Adrenal gland (tissue), 19 donors: ENCODE measurements at places on chromosomes 4 and X.

DNA sequence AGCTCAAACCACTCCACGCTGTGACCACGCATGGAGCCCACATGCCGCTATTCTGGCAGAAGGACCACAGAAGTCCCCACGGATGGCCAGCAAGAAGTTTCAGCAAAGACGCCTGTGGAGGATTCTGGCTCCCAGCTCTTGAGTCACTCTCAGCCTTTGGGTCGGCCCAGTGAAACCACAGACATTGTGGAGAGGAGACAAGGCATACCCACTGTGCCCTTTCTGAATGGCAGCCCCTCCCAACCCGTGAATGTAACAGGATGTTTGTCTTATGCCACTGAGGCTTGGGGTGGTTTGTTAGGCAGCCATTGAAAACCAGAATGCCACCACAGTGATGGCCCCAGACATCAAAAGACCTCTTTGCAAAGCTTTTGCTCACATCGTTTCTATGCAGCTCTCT lies 42.7 kb downstream of the ABLIM2 start:
- no peak for DNase-seq

- no peak for DNase-seq
Observed at GRCh38 chr4:149095001-149095400, 652.8 kb upstream of the NR3C2 start.

GRCh38 chr4:100190643-100191600 lies 654 bp upstream of the DDIT4L start:
- DNase-seq, result no peak

- DNase-seq, result no peak
Observed at GRCh38 chr4:107066621-107067020, 30.5 kb upstream of the DKK2 start.

- DNase-seq, result no peak
Observed at GRCh38 chrX:71604141-71604540, 14.2 kb downstream of the CXCR3 start.

GRCh38 chr4:165700855-165701254 lies 172.2 kb upstream of the TLL1 start:
- DNase-seq, result no peak

DNA sequence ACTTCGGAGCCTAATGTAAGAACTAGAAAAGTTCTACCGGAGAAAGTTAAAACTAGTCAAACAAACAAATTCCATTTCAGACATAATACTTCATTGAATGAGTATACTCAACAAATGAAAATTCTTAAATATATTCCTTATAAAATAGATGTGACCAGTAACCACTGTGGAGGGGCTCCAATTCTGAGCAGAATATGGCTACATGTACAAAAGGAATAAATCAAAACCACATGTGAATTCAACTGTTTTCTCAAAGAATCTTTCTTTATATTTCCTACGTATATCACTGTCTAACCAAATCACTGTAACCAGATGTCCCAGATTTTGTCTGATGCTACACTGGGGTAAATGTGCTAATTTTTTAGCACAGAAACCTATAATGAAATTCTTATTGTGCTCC lies 49.0 kb downstream of the HTN1 start:
- DNase-seq, result no peak

DNA sequence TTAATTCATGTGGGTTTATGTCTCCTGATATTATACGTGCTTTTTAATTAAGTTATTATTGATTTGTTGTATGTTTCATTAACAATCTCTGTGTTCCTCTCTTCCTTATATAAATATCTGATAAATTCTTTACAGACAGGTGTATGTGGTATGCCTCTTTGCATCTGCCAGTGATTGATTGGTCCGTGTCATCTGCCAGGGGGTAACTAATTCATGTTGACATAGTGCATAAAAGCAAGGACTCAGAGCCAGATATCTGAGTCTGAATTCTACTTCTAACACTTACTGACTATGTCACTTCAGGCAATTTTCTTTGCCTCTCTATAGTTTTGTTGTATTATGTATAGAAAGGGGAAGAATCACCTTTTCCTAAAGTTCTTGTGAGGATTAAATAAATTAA lies 5.2 kb upstream of the AMBN start:
- DNase-seq, result no peak

- no peak for DNase-seq
Observed at GRCh38 chr4:151427266-151427665, 18.3 kb downstream of the FHIP1A start.

DNA sequence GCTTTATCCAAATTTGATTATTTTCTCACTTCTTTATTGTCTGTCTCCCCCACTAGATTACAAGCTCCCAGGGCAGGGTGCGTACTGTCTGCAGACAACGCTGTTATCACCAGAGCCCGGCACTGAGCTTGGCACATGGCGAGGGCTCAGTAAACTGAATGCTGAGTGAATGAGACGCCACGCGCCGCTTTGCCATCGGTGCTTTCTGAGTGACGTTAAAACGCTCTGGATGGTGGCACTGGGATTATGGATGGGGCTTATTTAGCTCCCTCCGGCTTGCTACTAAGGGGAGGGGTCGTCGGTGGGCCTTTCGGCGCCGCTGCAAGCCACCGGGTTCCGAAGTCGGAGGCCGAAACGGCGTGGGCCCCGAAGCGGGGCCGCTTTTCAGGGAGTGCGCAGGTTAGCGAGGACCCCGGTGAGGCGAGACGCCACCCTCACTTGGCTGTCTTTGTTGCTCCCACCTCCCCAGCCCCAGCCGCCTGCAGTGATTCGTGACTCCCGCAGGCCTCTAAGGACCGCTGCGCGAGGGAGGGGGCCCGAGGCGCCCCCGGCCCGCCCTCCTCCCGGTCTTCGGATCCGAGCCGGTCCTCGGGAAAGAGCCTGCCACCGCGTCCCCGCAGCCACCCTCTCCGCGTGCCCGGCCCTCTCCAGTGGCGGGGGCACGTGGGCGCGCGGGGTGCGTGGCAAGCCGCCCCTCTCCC lies 569 bp upstream of the FHL1 start:
- DNase-seq, result no peak

- no peak for DNase-seq
Observed at GRCh38 chrX:8737883-8738282, 5.9 kb upstream of the ANOS1 start.

- no peak for DNase-seq
Observed at GRCh38 chrX:404656-405055, 17.9 kb upstream of the PPP2R3B start.

- DNase-seq, result no peak
Observed at GRCh38 chrX:149453906-149454822, 50.9 kb downstream of the IDS start.

- DNase-seq, result no peak
Observed at GRCh38 chr4:120299631-120300030, 233.0 kb upstream of the MAD2L1 start.

GRCh38 chr4:81148576-81148975 lies 66.4 kb downstream of the PRKG2 start:
- no peak for DNase-seq

GRCh38 chr4:827209-828081 lies 1.5 kb upstream of the CPLX1 start:
- peak; percentile 22 for DNase-seq

- no peak for DNase-seq
Observed at GRCh38 chr4:15891312-15891711, 47.2 kb downstream of the FGFBP1 start.

- no peak for DNase-seq
Observed at GRCh38 chr4:188719794-188720193, 580.6 kb downstream of the TRIML1 start.

GRCh38 chrX:94089149-94089548 lies 415.1 kb downstream of the FAM133A start:
- DNase-seq, result no peak

GRCh38 chrX:36198575-36198974 lies 279.0 kb downstream of the CFAP47 start:
- DNase-seq, result no peak

GRCh38 chr4:168511780-168512489 lies 15.1 kb downstream of the PALLD start:
- DNase-seq, result no peak

DNA sequence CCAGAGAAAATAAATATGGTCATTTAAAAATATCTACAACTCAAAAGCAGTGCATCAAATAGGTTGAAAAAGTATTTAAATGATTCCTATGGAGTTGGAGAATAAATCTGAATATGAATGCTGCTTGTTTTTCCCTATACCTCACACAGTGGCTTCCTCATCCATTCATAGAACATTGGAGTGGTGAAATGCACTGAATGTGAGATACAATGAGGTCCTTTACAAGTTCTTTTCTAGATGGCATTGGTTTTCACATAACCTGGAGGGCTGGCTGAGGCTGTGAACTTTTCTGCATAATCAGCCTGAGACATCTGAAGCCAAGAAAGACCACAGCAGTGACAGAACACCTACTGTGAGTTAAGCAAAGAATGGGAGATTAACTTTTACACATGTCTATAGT lies 279.1 kb upstream of the NRK start:
- DNase-seq, result no peak

DNA sequence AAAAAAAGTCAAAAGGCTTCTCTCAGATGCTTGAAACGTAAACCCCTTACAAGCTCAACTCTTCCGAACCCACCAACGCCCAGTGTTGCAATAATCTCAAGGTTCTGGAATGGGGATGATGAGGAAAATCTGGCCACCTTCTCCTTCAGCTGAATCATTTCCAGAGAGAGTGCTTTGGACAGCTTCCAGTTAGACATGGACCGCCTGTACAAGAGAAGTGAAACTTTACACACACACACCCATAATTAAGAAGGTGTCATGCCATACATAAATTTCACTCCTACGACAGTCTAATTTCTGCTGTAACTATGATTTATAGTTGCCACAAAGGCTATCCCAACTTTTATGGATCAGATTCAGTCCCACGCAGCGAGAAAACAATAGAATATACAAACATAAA lies 72.3 kb downstream of the PRKG2 start:
- no peak for DNase-seq

GRCh38 chrX:88024022-88024421 lies 506.4 kb downstream of the KLHL4 start:
- DNase-seq, result no peak

GRCh38 chrX:121836000-121836399 lies 788.6 kb downstream of the GLUD2 start:
- DNase-seq, result no peak

- peak; percentile 16 for DNase-seq
Observed at GRCh38 chr4:119118397-119118796, 17.2 kb upstream of the MYOZ2 start.

DNA sequence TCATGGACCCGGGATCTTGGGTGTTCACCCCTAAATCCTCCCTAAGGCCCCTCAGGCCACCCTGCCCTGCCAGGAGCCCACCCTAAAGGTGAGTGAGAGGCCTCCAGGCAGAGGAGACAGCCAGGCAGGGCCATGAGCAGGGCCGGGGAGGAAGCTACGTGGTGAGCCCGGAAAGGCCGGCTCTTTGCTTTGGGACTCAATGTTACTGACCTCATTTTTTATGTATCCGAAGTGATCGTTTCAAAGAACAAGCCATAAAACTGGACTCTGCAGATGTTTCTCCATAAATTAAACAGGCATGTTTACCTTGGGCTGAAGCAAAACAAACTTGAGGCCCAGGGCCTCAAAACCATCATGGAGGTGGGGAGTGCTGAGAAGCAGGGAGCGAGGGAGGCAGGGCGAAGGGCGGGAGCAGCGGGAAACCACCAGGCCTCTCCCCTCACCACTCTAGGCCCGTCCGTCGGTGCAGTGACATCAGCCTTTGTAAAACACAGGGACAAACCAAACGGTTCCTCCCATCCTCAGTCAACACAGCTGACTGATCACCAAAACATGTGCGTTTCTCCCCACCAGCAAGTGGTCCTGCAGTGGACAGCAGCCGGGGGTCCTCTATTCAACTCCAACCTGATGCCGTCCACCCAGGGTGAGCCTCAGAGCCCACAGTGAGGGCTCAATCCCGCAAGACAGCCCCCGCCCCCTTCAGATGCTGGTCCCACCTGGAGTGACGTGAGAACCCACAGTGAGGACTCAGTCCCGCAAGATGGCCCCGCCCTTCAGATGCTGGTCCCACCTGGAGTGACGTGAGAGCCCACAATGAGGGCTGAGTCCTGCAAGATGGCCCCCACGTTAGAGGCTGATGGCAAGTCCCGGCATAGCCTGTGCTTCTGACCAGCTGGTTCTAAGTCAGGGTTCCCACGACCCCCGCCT lies 102.9 kb upstream of the LRPAP1 start:
- no peak for DNase-seq

GRCh38 chr4:40378619-40379018 lies 43.5 kb downstream of the CHRNA9 start:
- no peak for DNase-seq
